ENCODE measurements at places on chromosomes 5 and 9.

DNA sequence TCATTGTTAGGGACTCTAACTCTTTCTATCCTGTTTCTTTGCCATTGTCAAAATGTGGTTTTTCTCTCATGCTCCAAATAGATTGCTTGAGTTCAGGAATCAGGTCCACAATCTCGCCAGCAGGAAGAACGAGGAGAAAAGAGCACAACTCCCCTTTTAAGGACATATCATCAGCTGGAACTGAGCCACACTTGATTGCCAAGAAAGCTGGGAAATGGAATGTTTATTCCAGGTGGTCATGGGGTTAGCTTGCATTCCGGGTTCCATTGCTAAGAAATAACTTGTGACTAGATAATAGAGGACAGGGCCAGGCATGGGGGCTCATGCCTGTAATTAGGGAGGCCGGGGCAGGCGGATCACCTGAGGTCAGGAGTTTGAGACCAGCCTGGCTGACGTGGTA lies 32.4 kb upstream of the C9orf57 start:
- DNase-seq: no peak

GRCh38 chr9:16516891-16517290 lies 353.6 kb downstream of the BNC2 start:
- DNase-seq: no peak

DNA sequence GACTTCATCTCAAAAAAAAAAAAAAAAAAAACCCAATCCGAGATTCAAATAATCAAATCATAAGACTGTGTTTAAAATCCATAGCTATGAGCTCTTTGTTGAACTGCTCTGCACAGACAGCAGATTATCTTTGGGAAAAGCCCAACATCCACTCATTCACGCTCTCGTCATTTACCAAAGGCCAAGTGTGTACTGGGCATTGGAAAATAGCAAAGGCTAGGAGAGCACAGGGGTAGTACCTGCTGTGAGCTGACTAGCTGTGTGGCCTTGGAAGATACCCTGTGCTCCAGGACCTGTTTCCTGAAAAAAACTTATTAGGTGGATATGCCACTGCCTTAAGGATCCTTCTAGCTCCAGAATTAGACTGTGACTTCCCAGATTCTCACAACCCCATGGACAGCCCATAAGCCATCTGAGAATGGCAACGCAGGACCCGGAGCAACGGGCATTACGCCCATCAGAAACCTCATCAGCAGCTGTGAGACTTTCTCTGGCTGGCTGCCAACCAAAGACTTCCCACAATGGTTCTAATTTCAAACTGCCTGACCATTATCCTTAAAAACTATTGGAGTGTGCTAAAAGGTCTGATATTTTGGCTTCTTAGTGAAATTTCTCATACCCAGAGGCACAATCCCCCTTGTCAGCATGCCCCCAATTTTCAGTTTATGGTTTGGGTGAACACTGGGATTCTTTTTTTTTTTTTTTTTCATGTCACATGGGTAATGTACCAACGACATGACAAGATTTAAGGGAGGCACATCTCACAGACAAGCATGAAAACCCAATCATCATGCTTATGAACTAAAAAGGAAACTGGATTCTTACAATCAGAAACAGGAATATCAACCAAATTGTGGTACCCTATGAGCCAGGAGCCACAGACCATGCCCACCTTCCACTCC lies 16.8 kb downstream of the SERINC5 start:
- no peak for DNase-seq

- no peak for DNase-seq
Measured at GRCh38 chr5:13921578-13921977, 22.9 kb downstream of the DNAH5 start.

DNA sequence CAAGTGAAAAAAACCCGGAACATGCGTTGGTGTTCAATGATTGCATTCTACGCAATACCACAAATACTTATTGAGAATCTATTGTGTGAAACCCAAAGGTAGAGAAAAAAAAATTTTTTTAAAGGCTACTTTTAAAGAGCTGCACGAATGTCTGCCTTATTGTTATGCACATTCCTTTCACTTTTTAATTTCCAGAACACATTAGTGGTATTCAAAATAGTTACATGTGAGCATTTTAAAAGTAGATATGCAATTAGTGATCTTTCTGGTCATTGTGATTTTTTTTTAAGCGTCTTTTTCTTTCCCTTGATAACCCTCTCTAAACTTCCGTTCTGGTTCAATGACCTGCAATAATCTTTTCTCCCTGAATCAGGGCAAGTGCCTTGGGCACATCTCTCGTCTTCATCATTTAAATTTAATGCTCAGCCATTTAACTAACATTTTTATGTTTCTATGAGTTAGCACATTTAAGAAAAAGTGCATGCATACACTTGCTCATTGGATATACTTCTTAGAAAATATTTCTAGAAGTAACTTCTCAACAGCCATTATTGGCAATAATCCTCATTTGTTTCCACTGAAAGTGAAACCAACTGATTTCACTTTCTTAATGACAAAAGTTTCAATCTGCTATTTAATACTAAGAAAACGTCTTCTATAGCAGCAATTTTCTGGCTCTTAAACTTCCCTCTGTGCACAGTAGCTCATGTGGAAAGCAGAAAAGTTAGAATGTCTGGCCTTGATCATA lies 80.3 kb downstream of the CDH6 start:
- peak; percentile 15 for DNase-seq

DNA sequence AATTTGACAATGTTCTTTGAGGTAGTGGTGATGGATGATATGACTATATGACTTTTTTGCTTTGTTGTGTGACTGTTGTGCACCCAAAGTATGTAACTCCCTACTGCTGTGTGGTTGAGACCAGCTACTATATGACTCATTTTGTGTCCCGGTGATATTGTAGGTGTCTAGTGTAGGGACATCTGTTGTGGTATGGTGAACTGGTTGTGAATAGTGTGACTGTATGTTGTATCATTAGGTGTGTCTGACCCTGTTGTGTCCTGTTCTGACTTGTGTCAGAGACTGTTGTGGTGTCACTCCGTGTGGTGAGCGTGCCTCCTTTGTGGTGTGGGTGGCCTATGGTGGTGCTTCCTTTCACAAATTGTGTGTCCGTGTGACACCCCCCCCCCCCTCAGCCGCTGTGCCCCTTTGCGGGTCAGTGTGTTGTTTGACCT lies 11.2 kb upstream of the CXXC5 start:
- peak; percentile 81 for DNase-seq

DNA sequence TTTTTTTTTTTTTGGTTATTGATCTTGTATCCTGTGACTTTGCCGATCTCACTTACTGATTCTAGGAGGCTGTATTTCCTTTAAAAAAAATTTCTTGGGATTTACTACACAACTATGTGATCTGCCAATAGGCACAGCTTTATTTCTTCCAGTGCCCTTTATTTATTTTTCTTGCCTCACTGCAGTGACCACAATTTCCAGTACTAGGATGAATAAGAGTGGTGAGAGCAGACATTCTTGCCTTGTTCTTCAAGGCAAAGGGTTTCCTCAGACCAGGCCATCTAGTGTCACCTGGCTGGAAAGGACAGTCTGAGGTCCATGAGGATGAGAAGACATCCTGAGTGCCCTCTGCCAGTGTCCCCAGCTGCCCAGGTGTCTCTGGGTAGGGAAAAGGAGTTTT lies 265.4 kb downstream of the SPOCK1 start:
- no peak for DNase-seq

DNA sequence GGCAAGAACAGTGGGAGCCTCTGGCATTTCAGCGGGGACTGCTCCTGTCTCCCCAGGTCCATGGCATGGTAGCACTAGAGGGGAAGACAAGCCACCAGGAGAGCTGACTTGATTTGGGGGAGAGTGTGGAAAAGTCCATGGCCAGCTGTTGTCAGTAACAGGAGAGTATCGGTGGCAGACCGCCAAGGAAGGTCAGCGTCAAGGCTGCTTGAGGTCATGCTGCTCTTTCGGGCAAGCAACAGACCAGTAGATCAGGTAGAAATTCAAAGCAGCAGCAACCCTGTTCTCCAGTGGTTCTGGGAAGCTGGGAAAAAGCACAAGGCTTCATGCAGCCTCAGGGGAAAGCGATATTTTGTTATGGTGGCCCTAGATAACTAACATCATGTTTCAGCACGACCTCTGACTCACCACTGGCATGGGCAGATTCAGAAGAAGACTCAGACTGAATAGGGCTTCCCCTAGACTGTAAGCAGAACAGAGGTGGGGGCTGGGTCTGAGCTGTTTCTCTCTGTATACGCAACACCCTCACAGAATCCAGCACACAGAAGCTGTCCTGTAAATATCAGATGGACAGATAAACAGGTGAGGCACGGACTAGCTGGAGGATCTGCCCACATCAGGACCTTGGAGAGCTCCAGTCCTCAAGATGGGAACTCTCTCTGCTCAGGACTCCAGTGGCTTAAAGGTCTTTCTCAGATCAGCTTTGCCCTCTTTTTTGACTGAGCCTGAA lies 35.2 kb upstream of the PLEKHG4B start:
- DNase-seq: no peak

DNA sequence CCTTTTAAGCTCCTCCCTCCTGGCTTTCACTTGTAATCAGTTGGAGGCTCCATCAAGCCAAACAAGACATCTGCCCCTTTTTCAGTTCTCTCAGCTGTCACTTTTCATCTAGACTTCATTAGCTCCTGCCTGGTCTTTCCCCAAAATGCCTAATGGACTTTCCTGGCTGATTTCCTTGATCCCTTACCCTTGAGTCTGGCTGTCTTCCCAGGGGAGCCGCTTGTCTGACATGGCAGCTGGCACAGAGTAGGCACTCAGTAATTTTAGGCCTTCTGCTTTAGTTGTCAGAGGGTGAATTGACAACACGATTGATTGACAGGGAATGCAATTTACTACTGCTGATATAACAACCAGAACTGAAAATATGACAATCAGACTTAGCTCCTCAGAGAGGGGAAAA lies 2.1 kb downstream of the C9orf153 start:
- DNase-seq: no peak

DNA sequence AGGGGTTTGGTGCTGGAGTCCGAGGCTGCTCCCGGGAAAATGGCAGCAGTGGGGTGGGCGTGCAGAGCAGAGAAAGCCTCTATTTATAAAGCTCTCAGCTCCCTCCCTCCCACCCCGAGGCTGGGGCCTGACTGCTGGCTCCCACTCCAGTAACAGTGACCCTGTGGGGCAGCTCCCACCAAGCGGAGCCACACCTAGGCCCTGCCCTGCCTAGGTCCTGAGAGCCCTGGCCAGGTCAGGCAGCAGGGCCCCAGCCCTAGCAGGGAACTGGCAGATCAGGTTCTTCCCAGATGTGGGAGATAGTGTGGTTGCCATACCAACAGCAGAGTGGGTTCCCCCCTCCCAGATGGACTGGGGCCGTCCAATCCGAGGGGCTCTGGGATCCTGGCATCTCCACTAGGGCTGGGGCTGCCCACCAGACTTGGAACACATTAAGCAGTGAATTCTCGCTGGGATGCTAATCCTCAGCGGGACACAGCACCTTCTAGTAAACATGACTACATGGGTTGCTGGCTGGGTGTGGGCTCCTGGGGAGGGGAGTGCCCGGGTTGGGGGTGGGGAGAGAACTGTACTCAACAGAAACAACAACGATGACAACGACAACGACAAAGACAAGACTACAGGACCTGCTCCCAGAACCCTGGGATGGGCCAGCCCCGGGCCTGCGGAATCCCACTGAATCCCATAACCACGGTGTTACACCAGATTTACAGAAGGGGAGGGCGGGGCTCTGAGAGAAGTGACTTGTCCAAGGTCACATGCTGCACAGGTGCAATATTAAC lies 1.5 kb downstream of the SH3GLB2 start:
- DNase-seq: no peak

GRCh38 chr5:32833127-32833526 lies 122.0 kb downstream of the NPR3 start:
- no peak for DNase-seq

- DNase-seq: no peak
Measured at GRCh38 chr9:89522959-89523285, 25.0 kb upstream of the SEMA4D start.

- DNase-seq: no peak
Measured at GRCh38 chr9:4486176-4486575, 4.1 kb upstream of the SLC1A1 start.

DNA sequence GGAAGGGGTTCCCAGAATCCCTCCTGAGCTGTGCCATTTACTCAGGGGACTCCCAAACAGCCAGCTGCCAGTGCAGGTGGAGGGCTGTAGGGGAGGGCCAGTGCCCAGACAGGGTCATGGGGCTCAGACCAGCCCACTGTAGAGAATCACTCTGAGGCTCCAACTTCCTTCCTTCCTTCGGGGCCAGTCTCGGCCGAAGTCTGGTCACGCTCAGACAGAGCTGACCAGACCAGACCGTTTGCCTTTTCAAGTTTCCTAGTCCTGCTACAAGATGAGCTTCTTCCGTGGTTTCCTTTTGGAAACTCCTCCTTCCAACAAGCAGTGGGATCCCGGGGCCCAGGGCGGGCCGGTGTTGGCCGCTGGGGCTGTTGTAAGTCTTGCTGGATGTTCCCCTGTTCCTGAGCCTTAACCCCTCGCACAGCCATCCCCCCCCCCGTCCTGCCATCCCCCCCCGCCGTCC lies 52.6 kb downstream of the SAR1B start:
- no peak for DNase-seq

Data from activated CD4-positive, alpha-beta T cell treated with anti-CD3 and anti-CD28 coated beads, Interleukin-2, Interleukin-4, amounts not matched to agents 100 ng/mL and 50 ng/mL, durations not matched to agents 16 hours and 8 hours (primary cell).